Dermis blood vessel endothelial cell (primary cell): ENCODE measurements at places on chromosomes 7 and 10. TPM values are rescaled to one million over a fixed set of nuclear protein-coding genes. Genes with fewer than 3 reads are reported as not detected.

The C7orf33 gene
- total RNA-seq = not detected in 2 replicates

The TMEM130 gene
- total RNA-seq = not detected in 2 replicates

The PTPN20 gene
- 1.1 and 5.3 TPM in 2 replicates for total RNA-seq

The AS3MT gene
- total RNA-seq = 1.2 and 2.0 TPM in 2 replicates

The HOXA9 gene
- 9.0 and 11.8 TPM in 2 replicates for total RNA-seq

The PRPF18 gene
- 43.6 and 44.1 TPM in 2 replicates for total RNA-seq

The ZNF248 gene
- 5.2 and 7.5 TPM in 2 replicates for total RNA-seq
